GM12891 (cell line): ENCODE measurements at places on chromosomes 1 and 21.

- no peak for DNase-seq
Observed at GRCh38 chr21:26185446-26185845, 14.9 kb upstream of the APP start.

- DNase-seq, result no peak
Observed at GRCh38 chr1:183812128-183812527, 7.2 kb downstream of the RGL1 start.

GRCh38 chr1:66352792-66353191 is 181.2 kb upstream of the SGIP1 start:
- DNase-seq, result no peak

- DNase-seq, result no peak
Observed at GRCh38 chr1:34324879-34325440, 148.3 kb downstream of the C1orf94 start.

- no peak for DNase-seq
Observed at GRCh38 chr1:222138095-222138494, 396.2 kb upstream of the DUSP10 start.

DNA sequence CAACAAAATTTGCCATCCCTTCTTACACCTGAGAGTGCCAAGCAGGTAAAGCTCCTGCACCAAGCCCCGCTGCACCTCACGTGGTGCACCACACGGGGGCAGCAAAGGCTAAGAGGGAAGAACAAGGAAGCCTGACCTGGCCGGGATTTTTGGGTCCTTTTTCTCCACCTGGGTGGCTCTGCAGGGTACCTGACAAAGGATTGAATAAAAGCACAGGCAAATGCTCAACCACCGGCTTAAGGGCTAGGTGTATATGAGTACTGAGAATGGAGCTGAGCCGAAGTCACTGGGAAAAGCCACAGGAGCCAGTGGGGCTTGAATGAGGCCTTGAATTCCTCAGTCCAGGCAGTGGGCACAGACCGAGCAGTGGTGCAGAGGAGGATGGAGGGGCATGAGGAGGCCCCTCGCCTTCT is 36.4 kb downstream of the ZNF697 start:
- DNase-seq, result peak; percentile 32

GRCh38 chr1:30735668-30736498 is 12.5 kb upstream of the MATN1 start:
- no peak for DNase-seq

- no peak for DNase-seq
Observed at GRCh38 chr1:224196813-224197600, 14.0 kb downstream of the DEGS1 start.

DNA sequence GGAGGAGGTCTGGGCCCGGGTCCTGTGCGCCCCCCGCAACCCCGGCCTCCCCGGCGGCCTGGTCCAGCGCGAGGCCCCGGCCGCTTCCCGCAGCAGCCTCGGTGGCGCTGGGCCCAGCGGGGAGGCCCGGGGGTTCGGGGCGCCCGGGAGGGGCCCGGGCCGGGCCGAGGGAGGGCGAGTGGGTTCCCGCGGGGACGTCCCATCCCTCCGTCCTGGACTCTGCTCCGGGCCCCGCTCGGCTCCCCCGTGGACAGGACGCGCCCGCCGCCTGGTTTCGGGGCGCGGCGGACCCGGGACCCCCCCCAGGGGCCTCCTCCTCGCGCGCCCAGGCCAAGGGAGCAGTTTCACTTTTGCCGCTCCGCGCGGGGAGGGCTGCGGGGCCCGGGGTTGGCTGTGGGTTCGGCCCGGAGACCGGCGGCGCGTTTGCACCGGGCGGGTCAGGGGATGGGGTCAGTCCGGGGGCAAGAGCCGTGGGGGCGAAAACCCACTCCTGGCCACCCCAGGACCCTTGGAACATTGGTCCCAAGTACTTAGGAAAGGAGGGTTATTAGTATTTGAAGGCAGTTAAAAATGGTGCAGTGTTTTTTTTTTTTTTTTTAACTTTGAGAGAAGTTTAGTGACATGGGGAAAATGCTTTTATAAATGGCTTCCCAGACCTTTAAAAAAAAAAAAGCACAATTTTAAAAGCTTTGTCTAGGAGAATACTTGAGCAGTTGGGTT is 677 bp downstream of the AGPAT3 start:
- DNase-seq, result peak; percentile 59

GRCh38 chr1:246291127-246291526 is 216.0 kb downstream of the SMYD3 start:
- DNase-seq, result no peak
